Stimulated activated CD4-positive, alpha-beta T cell treated with anti-CD3 and anti-CD28 coated beads, Interleukin-2, amount 100 ng/mL, for 4 hours (primary cell): ENCODE measurements at places on chromosomes 7 and 10.

DNA sequence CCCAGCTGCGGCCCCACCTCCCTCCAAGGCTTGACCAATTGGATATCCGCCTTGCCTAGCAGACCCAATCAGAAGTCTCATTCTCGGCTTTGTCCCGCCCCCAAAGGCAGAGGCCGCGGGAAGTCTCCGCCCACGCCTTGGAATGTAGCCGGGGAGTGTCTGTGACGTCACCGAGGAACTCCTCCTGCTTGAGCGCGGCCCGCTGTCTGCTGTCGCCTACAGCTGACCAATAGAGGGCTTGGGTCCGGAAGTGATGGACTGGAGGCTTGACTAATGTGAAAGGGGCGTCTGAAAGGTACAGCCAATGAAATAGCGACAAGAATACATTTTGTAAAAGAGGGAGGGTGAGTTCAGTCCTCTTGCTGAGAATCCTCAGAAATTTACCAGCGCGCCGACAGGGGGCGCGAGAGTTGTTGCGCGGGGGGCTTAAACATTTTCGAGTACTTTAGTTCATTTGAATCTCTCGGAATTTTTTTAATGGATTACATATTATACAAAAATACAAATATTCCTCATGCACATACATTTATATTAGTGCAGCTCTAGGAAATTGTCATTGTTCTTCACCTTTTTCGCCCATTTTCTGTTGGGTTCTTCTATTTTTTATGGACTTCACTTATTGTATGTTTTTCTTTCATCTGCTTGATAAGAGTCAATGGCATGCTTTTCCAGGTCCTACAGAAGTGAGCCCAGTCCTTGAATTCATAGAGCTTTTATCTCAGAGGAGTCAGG lies 376 bp upstream of the CREB3L2 start:
- peak; percentile 97 for DNase-seq

- DNase-seq = no peak
Measured at GRCh38 chr7:89336121-89336520, 540.6 kb upstream of the TEX47 start.

GRCh38 chr7:111232249-111233084 lies 141.5 kb downstream of the LRRN3 start:
- DNase-seq = no peak

DNA sequence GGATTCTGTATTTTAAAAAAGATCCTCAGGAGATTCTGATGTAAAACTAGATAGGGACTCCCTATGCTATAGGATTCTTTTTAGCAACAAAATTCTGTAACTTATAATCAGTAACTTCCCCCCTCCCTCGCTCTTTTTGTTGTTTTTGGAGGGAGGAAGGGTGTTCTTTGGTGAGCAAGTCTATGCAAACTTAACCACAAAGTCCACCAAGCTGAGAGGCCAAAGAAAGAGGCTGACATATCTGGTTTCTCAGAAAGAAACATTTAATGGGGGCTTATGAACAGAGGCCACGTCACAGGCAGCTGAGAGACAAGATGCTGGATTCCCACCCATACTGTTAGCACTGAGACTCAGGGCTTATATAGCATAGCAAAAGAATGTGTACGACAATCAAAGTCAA lies 14.3 kb upstream of the ABCB5 start:
- DNase-seq = no peak

DNA sequence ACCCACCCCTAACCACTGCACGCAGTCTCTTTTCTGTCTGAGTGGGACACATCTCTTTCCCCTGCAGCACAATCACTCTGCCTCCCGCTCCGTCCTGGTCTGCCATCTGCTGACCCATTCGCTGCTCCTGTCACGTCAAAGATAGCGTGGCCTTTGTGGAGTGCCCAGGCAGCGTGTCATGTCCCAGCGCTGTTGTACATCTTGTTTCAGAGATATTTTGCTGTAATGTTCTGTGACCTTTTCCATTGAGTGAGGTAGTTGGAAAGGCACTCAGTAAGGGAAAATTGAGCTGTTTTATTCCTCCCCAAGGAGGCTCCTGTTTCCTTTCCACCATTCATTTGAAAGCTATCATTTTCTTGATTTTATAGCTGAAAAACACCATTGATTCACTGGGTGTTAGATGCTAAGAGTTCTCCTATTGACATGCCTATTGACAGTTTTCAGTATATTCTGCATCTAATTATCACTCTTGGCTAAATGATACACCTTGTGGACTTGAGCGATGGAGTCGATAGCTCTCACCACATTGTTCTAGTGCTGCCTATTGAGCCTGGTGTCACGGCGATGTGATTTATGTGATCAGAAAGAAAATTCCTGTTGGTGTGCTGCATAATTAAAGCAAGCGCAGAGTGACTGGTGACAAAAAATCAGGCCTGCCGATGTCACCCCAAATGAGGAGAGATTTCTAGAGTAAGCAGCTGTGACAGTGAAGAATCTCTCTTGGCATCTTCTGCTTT lies 372.6 kb downstream of the LRMDA start:
- no peak for DNase-seq

GRCh38 chr10:69512901-69513300 lies 60.3 kb downstream of the NEUROG3 start:
- DNase-seq = no peak

GRCh38 chr7:28106321-28106829 lies 74.2 kb downstream of the JAZF1 start:
- DNase-seq = no peak

DNA sequence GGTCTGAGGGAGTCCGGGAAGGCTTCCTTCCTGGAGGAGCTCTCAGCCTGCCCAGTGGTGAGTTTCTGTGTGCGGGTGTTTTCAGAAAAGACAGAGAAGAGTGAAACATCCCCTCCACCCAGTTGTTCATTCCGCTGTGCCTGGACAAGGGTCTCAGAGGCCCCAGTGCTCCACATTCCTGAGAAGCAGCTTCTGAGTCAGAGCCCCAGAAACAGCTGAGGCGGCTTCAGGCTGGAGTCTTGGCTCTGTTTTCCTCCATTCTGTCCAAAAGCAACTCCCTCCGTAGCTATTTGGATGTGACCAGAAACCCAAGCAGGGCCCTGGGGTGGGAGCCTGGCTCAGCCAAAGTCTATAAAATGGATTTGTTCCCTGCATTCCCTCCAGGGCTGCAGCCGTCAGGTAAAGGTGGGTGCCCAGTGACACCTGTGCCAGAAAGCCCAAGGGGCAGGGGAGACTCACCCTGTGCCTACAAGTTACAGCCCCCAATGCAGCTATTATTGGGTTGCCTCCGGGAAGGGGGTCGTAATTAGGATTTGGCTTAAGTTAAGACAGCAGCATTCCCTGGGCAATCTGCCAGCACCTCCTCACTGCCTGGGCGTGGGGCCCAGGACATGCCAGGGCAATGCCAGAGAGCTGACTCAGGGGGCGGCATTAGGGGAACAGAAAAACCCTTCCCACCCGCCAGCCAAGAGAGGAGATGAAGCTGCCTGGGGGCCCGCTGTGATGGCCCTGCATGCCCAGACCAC lies 13.1 kb upstream of the CAMK2G start:
- DNase-seq = no peak

DNA sequence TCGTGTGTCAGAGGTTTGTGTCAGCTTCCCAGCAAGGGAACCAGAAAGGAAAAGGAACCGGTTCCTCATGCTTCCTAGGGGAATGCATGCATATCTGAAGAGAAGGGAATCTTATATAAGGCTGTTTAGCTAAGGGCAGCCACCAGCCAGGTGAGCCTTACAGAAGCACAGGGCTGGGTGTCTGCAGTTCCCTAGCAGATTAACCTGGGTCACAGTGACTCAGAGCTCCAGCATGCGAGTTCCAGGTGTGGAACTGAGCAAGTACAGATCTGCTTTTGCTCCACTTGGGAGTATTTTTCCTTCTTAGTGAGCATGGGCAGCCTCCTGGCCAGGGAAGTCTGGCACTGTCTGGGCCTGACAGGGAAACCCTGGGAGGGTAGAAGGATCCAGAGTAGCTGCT lies 957 bp upstream of the ANKRD2 start:
- DNase-seq = no peak

DNA sequence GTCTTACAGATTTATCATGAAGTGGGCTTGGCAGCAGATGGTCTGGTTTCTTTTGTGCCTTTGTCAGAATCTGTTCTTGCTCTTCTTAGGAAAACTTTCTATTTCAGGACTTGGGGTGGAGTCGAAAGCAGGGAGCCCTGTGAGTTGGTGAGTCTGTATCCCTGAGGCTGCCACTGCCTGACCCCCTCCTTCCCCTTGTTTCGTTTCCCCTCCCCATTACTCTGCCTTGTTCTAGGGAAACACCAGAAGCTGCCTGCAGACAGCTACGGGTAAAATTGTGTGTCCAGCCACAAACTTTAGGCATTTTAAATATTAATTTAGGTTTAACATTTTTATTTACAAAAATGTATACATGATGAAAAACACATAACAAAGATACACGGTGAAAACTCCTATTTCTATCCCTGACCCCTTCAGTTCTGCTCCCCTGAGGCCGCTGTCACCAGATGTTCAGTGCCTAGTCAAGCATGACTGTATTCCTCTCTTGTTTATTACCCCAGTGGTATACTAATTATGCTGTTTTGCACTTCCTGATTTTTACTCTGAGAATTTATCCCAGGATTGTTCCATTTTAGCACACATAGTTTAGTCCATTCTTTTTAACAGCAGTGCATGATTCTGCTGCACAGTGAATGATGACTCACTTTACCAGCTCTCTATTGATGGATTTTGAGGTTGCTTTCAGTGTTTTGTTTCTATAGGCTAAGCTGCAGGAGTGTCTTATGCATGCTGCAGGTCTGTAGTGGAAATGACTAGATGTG lies 9.1 kb downstream of the TSPAN14 start:
- no peak for DNase-seq

DNA sequence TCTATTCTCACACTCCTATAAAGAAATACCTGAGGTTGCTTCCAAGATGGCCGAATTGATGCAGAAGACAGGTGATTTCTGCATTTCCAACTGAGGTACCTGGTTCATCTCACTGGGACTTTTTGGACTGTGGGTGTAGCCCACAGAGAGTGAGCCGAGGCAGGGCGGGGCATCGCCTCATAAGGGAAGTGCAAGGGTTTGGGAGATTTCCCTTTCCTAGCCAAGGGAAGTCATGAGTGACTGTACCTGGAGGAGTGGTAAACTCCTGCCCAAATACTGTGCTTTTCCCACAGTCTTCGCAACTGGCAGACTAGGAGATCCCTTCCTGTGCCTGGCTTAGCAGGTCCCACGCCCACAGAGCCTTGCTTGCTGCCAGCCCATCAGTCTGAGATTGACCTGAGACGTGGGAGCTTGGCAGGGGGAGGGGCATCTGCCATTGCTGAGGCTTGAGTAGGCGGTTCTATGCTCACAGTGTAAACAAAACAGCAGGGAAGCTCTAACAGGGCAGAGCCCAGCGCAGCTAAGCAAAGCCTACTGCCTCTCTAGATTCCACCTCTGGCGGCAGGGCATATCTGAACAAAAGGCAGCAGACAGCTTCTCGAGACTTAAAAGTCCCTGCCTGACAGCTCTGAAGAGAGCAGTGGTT lies 152.2 kb downstream of the ARL4A start:
- no peak for DNase-seq

DNA sequence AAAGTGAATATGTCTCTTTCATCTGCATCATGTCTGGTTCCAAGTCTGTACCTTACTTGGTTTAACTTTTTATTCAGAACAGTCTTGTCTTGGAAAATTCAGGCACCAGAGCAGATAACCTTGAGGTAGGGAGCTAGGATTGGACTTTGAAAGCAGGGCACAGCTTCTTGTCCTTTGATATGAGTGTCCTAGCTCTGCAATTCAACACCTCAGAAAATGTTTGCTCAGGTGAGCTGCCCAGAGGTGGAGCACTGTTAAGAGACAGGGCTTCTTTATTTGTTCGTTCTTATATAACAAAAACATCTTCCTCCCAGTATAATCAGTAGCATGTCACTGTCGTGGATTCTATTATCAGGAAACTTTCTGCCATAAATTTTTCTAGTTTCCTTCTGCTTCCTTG lies 118.3 kb downstream of the LRRC4 start:
- DNase-seq = no peak

DNA sequence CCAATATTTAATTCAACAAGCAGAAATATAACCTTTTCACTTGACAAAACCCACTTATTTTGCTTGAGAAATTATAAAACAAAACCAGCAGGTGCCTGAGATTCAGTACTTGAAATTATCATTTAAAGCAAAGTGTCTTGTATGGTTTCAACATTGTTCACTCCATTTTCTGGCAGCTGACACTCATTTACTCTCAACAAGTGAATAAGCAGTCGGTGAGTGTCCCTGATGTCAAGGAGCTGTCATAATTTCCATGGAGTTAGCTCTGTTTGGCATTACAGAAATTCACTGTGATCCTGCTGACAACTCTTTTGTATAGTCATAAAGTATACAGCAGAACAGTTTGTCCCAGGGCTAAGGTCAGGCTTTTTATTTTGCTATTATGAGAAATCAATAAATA lies 490.0 kb downstream of the CNTNAP2 start:
- DNase-seq = no peak

GRCh38 chr10:77334501-77334900 lies 303.1 kb downstream of the KCNMA1 start:
- no peak for DNase-seq

GRCh38 chr10:60917331-60918280 lies 26.4 kb downstream of the RHOBTB1 start:
- DNase-seq = no peak

DNA sequence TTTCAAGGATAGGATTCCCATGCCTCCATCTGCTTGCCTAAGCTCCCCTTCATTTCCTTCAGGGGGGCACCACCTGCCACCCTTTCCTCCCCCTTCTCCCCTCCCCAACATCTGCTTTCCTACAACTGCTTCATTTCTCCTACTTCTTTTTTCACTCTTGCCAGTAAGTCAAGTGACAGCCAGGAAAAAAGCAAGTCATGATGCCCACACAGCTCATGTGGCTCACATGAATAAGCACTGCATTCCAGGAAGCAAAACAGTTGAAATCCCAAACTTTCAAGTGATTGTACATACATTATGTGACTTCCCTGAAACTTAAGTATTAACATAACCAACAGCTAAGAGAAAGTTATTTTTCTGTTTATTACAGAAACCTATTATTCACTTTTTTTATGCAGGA lies 78.6 kb downstream of the TNS3 start:
- no peak for DNase-seq

GRCh38 chr7:139118805-139119485 lies 9.4 kb upstream of the ZC3HAV1 start:
- no peak for DNase-seq

GRCh38 chr10:101301111-101301731 lies 52.7 kb upstream of the BTRC start:
- no peak for DNase-seq

- no peak for DNase-seq
Measured at GRCh38 chr7:37100735-37101331, 347.8 kb downstream of the ELMO1 start.

GRCh38 chr10:73772281-73773151 lies 9.3 kb upstream of the CHCHD1 start:
- peak; percentile 69 for DNase-seq

GRCh38 chr7:127437241-127437640 lies 44.7 kb upstream of the ZNF800 start:
- no peak for DNase-seq

GRCh38 chr10:120508393-120508792 lies 51.4 kb downstream of the PLPP4 start:
- no peak for DNase-seq

DNA sequence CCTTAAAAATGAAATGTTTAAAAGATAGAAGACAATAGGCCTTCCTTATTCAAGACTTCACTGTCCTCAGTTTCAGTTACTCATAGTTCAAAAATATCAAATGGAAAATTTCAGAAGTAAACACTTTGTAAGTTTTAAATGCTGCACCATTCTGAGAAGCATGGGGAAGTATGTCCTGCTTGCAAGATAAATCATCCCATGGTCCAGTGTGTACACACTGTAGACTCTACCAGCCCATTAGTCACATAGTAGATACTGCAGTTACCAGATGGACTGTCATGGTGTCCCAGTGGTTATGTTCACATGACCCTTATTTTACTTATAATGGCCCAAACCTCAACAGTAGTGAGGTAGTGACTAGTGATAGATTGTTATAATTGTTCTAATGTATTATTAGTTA lies 69.5 kb downstream of the PTPN12 start:
- DNase-seq = no peak
